ENCODE measurements at places on chromosomes 6 and 20.

GRCh38 chr20:9200620-9201019 is 131.7 kb downstream of the PLCB4 start:
- DNase-seq = no peak

DNA sequence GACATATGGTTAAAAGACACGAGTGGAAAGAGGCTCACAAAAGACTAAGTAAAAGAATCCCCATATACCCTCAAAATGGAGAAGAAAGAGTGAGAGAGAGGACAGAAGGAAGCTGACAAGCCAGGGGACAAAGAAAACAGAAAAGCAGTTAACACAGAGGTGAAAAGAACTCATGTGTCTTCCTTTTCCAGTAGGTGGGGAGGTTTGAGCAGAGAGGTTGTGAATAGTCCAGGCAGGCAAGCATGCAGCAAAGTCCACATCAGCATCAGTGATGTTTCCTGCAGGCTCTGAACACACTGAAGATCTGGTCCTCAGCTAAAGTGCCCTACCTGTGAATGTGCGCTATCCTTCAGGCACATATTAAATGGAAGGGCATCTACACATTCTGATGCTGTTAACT is 196.5 kb upstream of the IRAK1BP1 start:
- DNase-seq = no peak

- no peak for DNase-seq
Measured at GRCh38 chr20:9141070-9141469, 72.2 kb downstream of the PLCB4 start.

DNA sequence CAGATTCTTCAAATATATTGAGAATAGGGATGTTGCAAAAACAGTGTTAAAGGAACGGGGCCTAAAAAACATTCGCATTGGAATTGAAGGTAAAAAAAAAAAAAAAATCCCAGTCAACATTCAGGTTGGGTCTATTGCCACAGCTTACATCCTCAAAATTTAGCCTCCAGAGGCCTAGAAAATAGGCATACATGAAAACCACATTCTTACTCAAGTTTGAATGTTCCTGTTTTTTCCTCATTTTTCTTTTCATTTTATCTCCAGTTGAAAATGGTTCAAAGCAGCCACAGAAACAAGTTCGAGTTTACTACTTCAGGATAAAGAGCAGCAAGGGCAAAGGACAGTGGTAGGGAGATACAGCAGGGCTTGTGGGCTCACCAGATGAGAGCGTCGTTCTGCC is 41.9 kb downstream of the KCTD20 start:
- no peak for DNase-seq

- DNase-seq = no peak
Measured at GRCh38 chr6:136977075-136977474, 55.0 kb downstream of the SLC35D3 start.

DNA sequence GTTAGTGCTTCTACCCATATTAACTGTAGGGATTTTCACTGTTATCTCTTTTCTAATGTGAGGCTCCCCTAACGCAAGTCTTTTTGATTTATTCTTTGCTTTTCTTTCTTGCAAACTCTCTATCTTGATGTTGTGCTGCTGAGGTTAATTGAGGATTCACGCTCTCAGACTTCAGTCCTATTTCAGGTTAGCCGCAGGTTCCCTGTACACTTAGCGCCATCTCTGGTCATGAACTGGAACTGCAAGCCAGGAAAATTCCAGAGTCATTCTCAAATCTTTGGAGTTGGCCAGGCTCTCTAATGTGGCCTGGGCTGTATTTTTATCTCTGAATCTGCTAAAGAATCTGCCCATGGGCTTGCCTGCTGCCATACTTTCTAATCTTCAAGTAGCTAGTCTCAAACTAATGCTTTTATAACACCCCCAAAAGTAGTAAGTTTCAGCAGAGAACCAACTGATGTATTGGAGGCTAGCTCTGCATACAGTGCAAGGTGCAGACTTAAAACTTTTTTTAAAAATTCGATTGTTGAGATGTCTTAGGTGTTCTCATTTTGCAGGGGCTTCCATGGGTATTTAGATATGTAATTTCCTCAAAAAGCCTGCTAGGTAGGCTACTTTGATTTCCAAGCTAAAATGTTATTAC is 91.1 kb upstream of the OPRM1 start:
- DNase-seq = no peak

DNA sequence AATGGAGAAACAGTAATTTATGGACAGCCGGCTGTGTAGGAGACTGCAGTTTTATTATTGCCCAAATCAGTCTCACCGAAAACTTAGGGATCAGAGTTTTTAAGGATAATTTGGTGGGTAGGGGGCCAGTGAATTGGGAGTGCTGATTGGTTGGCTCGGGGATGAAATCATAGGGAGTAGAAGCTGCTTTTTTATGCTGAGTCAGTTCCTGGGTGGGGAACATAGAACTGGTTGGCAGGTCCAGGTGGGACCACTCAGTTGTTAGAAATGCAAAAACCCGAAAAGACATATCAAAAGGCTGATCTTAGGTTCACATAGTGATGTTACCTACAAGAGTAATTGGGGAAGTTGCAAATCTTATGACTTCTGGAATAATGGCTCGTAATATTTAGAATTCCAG is 59.3 kb downstream of the DOP1A start:
- no peak for DNase-seq

DNA sequence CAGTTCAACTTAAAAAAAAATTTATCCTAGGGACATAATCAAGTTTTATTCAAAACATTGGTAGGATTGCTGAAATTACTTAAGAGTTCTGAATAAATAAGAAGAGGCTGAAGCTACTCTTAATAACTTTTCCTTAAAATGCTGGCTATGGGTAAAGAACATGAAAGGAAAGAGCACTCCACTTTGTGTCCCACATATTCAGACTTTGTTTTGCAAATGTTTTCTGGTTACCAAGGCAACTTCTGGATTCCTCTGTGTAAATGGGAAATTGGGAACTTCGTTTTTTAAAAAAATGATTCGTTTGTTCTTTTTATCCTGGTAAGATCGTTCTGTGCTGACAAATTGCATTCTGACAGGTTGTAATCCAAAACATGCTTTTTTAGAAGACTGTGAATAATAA is 115.0 kb downstream of the KIF6 start:
- DNase-seq = no peak

- DNase-seq = no peak
Measured at GRCh38 chr6:136782021-136782770, 10.1 kb downstream of the MAP3K5 start.
